Central memory CD8-positive, alpha-beta T cell (primary cell): ENCODE measurements at places on chromosomes 7 and 10.
A peak's percentile ranks its signal among the peaks of the same experiment; 100 is the strongest.

GRCh38 chr10:42961796-42962109 is 115.1 kb upstream of the RET start:
- no peaks in the 10 kb centered on the region for H3K4me1 ChIP-seq
- no peak overlapping the region for H3K27ac ChIP-seq
- DNase-seq = no peak

GRCh38 chr7:91280185-91280584 is 16.0 kb downstream of the FZD1 start:
- peaks cover 1% of the 10 kb centered on the region for H3K36me3 ChIP-seq
- H3K4me3 ChIP-seq = no peak overlapping the region
- H3K27ac ChIP-seq = no peak overlapping the region
- no peaks in the 10 kb centered on the region for H3K27me3 ChIP-seq

DNA sequence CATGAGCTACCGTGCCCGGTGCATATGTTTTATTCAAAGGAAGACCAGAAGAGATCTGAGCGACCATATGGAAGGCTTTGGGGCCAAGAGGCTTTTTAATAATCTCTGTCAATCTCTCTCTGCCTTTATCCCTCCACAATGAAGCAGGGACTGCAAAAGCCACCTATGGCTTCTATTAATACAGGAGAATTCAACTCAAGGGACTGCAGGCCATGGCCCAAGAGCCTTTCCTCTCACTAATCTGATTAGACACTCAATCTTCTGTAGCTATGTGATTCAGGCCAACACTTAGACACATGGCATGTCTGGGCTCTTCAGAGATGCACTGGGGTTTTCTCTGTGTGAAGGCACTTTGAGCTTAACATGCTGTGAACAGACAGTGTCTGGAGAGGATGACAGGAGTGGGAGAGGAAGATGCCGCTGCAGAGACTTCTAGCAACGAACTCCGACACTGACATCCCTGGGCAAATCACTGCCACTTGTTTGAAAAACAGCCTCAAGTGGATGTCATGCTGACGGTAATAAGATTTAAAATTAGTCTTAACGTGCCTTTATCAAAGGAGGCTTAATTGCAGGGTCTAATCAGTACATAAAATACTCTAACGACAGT is 114.4 kb upstream of the AOAH start:
- peak overlapping the region; percentile 63 for H3K27ac ChIP-seq
- no peaks in the 10 kb centered on the region for H3K27me3 ChIP-seq
- DNase-seq = no peak

- no peaks in the 10 kb centered on the region for H3K36me3 ChIP-seq
- no peak for DNase-seq
- H3K4me3 ChIP-seq = no peak overlapping the region
- H3K27me3 ChIP-seq = no peaks in the 10 kb centered on the region
- no peak overlapping the region for H3K27ac ChIP-seq
Measured at GRCh38 chr10:100401631-100402328, 54.7 kb downstream of the SCD start.

DNA sequence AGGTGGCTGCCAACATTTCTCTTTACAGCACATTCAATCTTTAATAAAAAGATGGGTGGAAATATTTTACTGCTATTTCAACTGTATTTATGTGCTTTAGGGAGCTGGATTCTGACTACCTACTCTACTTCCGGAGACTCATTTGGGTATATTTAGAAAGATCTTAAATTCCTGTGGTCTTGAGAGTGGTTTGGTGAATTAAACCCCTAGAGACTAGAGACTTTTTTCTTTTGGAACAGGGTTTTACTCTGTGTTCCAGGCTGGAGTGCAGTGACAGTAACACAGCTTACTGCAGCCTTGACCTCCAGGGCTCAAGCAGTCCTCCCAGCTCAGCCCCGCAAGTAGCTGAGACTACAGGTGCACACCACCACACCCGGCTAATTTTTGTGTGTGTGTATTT is 79.0 kb upstream of the HABP2 start:
- no peak overlapping the region for H3K27ac ChIP-seq
- H3K27me3 ChIP-seq = peaks cover 26% of the 10 kb centered on the region
- no peaks in the 10 kb centered on the region for H3K36me3 ChIP-seq
- DNase-seq = no peak

DNA sequence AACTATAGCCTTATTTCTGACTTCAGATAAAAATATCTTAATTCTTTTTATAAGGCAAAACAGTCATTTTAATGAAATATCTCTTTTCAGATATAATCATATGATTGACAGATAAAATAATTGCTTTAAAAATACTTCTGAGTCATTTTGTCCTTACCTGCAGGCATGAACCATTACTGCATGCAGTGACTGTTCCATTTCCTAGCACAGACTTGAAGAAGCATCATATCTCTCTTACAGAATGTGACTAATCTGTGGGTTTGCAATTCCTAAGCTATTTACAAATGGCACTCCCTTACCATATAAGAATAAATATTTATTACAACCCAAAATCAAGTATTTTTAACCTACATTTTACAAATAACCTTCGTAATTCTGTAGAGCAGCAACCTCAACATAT is 120.7 kb downstream of the SRPK2 start:
- no peak for DNase-seq
- peak overlapping the region; percentile 87 for H3K27ac ChIP-seq
- no peaks in the 10 kb centered on the region for H3K27me3 ChIP-seq

DNA sequence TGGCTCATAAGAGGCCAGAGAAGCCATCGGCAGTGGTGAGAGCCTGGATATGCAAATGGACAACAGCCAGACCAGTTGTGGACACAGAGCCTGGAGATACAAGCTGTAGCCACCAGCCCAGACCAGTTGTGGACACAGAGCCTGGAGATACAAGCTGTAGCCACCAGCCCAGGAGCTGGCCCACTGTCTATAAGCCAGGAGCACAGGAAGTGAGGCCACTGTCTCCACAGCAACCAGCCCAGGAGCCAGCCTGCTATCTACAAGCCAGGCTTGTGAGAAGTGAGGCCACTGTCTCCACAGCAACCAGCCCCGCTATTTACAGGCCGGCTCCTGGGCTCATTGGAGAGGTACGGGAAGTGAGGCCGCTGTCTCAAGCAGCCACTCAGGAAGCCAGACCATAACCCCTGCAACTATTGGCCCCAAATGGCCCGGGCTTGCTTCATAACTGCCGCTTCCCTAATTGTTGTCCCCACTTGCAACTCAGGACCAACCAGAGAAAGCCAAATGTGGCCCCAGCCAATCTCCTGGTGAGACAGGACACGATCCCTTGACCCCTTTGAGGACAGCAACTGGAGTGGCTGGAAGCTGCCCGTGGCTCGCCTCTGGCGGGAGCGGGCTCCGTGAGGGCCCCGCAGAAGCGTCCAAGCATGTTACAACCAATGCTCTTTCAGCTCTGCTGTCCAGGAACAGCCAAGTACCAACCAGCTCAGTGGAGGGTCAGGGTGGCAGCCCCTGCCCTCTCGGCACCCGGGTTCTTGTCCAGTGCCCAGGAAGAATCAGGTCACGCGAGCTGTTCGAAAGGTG is 44.1 kb upstream of the CNPY1 start:
- DNase-seq = no peak
- H3K4me3 ChIP-seq = no peak overlapping the region

DNA sequence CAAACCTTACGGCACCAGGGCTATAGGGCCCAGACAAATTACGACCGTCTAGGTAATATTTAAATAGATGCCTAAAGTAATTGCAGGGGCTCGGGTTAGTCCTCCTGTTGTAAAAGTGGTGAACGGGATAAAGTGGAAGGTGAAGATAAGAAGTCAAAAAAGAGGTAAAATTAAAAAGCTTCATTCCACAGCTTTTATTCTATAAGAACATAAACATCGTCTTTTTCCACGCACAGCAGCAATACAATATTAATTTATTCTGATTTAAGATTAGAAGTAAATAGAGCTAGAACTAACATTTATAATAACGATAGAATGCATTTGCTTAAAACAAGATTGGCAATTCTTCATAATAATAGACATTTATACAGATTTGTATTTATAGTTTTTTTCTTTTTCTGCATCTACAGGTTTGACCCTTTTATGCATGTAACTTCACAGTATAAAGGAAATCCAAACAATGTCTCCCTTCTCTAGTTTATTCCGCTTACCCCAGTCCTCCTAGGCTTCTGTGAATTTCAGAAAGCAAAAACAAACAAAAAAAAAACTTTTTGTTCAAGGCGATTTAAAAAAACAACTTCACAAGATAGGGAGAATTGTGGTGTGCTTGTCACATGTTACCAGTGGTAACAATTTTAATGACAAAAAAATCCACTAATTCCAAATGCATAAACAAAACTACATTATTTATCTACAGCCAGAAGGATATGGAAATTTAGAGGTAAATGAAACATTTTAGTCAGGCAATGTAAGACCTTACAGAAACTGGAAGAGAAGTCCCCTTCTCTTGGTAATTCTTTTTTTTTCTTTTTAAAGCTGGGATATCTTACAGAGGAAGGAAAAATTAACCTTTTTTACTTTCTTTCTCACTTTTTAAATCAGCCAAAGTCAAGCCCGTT is 3.4 kb downstream of the HOXA10 start:
- DNase-seq = no peak
- peaks cover 87% of the 10 kb centered on the region for H3K27me3 ChIP-seq

- H3K27ac ChIP-seq = no peak overlapping the region
- no peaks in the 10 kb centered on the region for H3K4me1 ChIP-seq
- no peak for DNase-seq
- H3K27me3 ChIP-seq = no peaks in the 10 kb centered on the region
- peaks cover 16% of the 10 kb centered on the region for H3K36me3 ChIP-seq
- H3K4me3 ChIP-seq = no peak overlapping the region
Measured at GRCh38 chr7:94547126-94547525, 37.5 kb downstream of the CASD1 start.

GRCh38 chr7:42065942-42066341 is 171.1 kb downstream of the GLI3 start:
- no peaks in the 10 kb centered on the region for H3K4me1 ChIP-seq
- no peak overlapping the region for H3K4me3 ChIP-seq
- H3K36me3 ChIP-seq = no peaks in the 10 kb centered on the region
- no peak for DNase-seq
- no peak overlapping the region for H3K27ac ChIP-seq

DNA sequence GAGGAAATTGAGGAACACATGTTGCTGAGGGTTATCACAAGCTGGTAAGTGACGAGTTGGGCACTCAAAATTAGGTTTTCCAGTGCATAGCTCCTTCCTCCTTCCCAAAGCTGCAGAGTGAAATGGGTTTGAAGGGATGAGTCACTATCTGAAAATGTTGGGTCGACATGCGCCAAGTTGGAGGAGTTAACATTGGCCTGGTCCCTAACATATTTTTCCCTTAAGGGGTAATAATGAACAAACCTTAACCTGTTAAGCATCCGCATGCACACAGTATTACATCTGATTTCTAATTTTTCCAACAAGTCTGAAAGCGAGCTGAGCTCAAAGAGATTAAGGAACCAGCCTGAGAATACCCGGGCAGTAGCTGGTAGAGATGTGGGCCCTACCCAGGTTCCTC is 20.7 kb upstream of the TECTB start:
- H3K4me1 ChIP-seq = no peaks in the 10 kb centered on the region
- no peak for DNase-seq
- peaks cover 1% of the 10 kb centered on the region for H3K36me3 ChIP-seq
- no peak overlapping the region for H3K27ac ChIP-seq
- no peak overlapping the region for H3K4me3 ChIP-seq

GRCh38 chr10:70090013-70090412 is 37.4 kb downstream of the MACROH2A2 start:
- no peak overlapping the region for H3K4me3 ChIP-seq
- peaks cover 14% of the 10 kb centered on the region for H3K36me3 ChIP-seq
- peaks cover 33% of the 10 kb centered on the region for H3K4me1 ChIP-seq
- H3K27me3 ChIP-seq = no peaks in the 10 kb centered on the region
- DNase-seq = no peak
